ENCODE measurements at places on chromosomes 11 and 22.

- no peak for DNase-seq
These were observed 62.1 kb downstream of the PDHX start for GRCh38 chr11:34978236-34979191.

- no peak for DNase-seq
These were observed 448.7 kb downstream of the RAB38 start for GRCh38 chr11:87726506-87726905.

DNA sequence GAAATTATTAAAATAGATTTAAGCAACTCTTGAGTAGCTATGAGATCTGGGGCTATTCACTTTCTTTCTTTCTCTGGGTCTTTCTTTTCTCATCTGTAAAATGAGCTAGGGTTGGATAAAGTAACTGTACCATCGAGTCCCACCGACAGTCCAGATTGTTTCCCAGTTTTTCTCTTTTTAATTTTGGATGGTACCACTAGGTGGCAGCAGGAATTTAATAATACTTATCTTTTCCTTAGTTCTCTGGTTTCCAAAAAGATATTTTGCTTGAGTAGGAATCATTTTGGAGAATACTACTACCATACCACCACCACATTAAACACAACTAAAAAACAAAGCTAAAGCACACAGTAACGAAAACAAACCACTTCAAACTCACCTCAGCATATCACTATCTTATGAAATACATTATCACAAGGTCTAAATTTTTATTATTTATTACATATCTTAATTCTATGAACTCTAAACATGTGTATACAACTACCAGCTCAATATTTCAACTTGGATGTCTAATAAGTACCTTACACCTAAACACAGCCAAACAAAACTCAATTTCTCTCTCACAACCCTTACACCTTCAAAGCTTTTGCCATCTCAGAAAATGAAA lies 584.0 kb downstream of the KCNA4 start:
- peak; percentile 76 for DNase-seq

GRCh38 chr11:125489166-125489565 lies 6.9 kb downstream of the FEZ1 start:
- no peak for DNase-seq

DNA sequence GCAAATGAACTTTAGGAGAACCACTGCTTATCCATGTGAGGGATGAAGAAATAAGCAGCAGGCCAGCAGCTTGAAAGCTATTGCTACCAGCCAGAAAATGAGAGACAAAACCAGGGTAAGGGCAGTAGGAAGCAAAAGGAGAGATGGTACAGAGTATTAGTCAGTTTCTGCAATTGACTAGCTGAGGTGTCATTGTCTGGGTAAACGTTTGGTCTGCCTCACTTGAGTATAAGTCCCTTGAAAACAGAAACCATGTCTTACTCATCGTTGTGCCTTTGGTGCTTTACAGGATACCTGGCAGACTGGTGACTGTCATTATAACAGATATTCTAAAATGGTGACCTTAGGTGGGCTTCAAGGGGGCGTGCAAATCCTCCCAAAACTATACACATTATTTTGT lies 63.9 kb upstream of the USP47 start:
- no peak for DNase-seq

DNA sequence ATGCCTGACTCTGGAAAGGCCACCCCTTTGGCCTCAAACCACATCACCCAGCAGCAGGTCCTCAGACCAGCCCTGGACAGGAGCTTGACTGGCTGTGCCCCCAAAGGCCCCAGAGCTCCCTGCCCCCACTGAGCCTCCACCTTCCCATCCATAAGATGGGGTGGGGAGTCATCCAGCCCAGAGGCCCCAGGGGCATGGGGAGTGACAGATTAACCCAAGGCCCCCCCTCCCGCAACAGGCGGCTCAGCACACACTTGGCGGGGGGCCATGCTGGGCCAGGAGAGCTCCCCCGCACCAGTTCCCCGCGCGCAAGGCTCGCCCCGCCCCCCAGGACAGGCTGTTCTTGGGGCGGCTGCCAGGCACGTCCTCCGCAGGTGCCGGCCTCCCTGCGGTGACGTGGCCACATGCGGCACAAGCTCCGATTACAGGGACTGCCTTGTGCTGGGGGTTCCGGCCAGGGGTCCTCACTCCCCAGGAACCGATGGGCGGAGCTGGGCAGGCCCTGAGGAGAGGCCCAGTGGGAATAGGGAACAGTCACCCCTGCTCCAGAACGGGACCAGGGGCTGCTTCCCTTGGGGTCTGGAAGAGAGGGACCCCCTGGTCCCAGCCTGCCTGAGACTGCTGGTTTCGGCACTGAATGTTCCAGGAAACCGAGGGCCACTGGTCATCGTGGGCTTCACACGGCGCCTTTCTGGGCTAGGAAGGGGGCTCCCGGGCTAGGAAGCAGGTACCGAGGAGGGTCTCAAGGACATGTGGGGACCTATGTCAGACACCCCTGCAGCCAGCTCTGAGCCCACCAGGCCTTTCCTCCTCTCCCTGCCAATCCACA lies 5.1 kb upstream of the CDKN1C start:
- peak; percentile 49 for DNase-seq

DNA sequence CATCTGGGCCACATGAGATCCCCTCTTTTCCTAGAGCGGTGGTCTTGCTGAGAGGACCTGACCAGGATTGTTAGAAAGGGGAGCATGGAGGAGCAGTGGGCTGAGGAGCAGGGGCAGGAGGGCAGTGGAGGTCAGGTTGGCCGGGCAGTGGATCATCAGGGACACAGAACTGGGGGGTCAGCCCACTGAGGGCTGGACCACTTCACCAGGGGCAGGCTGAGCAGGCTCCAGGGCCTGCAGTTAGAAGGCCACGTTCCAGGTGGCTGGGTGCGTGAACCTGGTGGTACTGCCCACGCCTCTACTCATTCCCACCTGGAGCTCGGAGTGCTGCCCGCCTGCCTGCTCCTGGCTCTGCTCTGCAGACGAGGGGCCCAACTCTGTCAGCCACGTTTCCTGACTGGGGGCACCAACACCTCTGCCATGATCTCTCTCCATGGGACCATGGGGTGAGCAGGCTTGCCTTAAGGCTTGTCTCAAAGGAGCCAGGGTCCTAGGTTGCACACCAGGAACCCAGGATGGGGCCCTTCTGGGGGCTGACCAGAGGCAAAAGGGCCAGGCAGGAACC lies 9.7 kb downstream of the MRGPRF start:
- DNase-seq: no peak

- DNase-seq: no peak
These were observed 20.2 kb upstream of the CCND1 start for GRCh38 chr11:69620683-69621290.

- DNase-seq: peak; percentile 66
These were observed 430 bp downstream of the CDC42EP1 start for GRCh38 chr22:37560608-37561211.

Measured in eye (tissue), 1 donor.